ENCODE measurements at places on chromosomes 12 and 14.

DNA sequence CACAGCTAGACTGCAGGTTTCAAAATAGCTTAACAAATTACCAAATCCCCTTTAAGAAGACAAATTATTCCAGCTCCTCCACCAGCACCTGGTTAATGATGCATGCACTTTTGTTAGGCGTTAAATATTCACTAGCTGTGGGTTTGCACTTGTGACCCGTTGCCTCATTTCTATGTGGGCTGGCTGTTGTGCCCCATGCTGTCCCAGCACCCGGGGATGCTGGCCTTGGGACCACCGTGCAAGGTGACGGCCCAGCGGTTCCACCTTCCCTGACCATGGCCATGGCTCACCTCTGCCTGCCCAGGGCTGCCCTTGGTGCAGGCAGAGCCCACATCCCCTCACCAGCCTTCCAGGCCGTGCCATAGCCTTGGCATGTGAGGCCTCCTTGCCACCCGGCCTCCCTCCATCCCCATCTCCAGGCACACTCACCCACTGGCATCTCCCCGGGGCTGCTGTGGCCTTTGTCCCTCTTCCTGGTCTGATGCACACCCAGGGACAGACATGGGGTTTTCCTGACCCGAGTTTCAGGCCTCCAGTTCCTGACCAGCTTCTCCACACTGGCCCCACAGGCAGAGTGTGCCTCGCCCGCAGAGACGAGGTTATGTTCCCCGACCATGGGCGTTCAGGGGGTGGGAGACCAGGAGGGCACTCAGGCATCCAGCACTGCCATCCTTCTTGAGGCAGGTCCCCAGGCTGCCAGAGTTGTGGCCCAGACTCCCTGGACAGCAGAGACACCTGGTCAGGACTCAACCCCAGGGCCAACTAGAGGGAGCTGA lies 20.3 kb upstream of the C14orf180 start:
- no peak for DNase-seq

- no peak for DNase-seq
Observed at GRCh38 chr14:71372411-71372838, 465.2 kb downstream of the PCNX1 start.

- DNase-seq = no peak
Observed at GRCh38 chr12:15712823-15713660, 76.1 kb downstream of the EPS8 start.

DNA sequence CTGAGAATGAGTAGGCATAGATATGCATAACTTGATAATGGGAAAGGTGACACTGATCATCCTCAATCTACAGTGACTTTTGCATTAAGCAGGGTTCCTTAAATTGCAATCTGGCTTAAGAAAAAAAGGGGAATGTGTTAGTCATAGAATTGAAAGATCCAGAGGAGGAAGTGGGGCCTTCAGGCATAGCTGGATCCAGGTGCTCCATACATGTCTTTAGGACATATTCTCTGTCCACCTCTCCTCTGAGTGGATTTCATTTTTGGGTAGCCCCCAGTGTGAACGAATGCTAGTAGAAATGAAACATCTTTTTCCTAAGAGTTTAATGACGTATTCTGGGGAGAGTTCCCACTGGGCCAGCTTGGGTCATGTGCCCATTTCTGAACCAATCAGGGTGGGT lies 27.6 kb downstream of the CCDC63 start:
- no peak for DNase-seq

DNA sequence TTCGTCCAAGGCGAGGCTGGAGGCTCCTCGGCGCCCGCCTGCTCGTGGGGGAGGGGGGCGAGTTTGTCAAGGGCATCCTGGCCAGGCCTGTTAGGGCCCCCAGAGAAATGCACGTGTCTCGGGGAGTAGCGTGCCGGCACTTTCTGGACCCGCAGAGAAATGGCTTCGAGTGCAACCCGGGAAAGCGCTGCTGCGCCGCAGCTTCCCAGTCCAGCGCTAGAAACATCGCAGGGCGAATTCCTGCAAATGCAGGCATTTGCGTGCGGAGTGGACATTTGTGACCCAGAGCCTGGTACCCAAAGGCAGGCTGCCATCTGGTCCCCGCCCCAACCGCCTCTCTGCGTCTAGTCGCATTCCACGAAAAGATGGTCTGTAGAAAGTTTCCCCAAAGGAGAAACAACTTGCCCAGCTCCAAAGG lies 756 bp downstream of the LGR5 start:
- DNase-seq = no peak

DNA sequence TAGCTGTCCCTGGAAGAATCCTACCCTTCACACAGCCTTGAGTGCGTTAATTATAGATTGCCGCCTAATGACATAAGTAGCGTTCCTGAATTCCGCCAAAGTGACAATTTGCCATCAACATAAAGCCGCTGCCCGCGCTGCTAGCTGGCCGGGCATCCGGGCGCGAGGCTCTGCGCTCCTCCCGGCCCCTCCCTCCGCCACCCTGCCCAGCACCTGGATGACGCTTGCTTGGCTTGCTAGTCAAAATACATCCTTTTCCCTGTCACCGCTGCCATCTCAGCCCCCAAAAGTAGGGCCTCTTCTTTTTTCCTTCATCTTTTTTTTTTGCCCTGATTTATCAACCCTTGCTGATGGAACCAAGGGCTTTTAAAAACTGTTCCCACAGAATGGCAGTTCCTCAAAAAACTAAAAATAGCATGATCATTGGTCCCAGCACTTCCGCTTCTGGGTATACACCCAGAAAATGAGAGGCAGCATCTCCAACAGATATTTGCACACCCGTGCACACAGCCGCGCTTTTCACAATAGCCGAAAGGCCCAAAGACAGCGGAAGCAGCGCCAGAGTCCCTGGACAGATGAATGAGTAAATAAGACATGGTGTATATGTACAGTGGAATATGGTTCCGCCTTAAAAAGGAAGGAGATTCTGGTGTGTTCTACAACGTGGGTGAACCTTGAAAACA lies 235.2 kb downstream of the BCL11B start:
- no peak for DNase-seq

- DNase-seq = no peak
Observed at GRCh38 chr12:9760120-9760519, 581 bp downstream of the CD69 start.

- no peak for DNase-seq
Observed at GRCh38 chr12:51852404-51853137, 4.1 kb upstream of the FIGNL2 start.

- no peak for DNase-seq
Observed at GRCh38 chr12:22792138-22792537, 167.2 kb downstream of the ETNK1 start.

DNA sequence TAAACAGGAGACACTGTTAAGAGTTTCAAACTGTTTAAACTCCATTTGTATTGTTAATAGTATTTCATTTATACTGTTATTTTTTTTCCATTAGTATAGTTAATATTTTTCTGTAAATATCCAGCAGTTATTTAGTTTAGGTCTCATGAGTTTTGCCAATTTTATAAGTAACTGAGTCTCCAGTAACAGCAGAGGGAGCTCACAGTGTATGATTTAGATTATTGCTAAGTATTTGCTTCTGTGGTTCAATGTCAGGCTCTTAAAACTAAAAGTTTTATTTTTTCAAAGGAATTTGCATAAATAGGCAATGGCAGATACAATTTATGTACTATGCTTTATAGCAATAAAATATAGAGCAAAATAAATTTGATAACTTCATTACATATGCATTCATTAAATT lies 209.7 kb downstream of the ATXN7L3B start:
- DNase-seq = no peak

GRCh38 chr12:118052324-118053070 lies 8.5 kb downstream of the WSB2 start:
- DNase-seq = peak; percentile 79

GRCh38 chr14:103056322-103057027 lies 874 bp downstream of the CDC42BPB start:
- peak; percentile 25 for DNase-seq

DNA sequence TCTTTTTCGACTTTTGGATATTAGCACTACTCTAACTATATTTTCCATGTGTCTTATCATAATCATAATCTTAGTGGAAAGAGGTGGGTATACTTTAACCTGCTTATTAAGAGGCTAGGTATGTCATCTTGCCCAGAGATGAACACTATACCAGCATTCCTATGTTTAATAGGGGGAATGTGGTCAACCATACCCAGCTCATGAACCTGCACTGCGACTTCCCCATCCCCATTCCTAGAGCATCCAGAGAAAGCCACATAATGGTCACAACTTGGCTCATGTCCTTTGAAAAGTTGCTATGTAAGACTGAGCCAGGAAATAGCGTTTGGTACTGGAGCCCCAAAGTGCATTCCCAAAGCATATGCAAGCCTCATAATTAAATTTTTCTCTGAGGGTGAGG lies 55.2 kb downstream of the TMCC3 start:
- no peak for DNase-seq

DNA sequence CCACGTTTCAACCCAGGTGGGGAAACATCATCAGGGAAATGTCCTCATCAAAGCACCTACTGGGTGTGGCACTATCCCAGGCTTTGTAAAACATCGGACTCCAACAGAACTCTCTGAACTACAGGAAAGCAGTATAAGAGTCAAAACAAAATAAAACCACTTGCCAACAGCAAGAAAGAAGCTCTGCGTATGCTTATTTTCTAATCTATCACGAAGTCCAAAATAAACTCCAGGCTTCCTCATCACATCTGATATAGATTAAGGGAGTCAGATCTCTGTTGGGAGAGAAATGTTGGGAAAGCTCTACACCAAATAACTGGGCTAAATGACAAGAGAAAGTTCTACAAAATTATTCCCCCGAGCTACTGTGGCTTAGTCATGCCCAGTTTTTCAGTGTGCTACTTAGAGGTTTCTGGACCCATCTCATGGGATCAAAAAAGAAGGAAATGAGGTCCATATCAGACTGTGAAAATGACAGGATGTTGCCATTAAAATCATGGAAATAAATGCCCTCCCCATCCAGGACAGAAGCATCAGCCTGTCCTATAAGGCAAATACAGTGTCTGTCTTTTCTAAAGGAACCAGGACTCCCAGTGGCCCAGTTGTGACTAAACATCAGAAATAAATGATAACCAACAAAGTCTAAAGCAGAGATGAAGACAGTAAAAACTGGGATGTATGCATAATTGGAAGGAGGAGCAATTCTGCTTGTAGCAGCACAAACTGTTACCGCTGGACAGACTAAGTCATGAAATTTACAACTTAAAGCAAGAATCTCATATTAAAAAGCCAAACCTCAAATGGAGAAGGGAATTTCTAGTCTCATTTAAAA lies 149.5 kb downstream of the STXBP6 start:
- no peak for DNase-seq

DNA sequence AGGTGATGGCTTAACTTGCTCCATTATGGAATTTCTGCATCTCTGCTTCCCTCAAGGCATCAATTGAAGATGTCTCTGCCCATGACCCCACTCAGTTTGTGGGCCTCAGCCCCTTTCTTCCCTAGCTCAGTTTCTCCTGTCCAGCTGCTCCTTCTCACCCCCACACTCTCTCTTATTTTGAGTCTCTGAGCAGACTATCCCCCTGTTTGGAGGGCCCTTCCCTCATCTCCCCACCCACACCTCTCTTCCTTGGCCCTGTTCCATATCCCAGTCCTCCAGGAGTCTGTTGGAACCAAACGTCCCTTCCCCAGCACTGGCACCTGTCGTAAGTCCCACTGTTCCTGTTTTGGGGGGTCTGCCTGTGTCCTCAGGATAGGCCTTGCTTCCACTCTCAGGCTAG lies 8.3 kb upstream of the KRT1 start:
- no peak for DNase-seq

- DNase-seq = peak; percentile 88
Observed at GRCh38 chr14:53190938-53191337, 37.8 kb upstream of the DDHD1 start.

DNA sequence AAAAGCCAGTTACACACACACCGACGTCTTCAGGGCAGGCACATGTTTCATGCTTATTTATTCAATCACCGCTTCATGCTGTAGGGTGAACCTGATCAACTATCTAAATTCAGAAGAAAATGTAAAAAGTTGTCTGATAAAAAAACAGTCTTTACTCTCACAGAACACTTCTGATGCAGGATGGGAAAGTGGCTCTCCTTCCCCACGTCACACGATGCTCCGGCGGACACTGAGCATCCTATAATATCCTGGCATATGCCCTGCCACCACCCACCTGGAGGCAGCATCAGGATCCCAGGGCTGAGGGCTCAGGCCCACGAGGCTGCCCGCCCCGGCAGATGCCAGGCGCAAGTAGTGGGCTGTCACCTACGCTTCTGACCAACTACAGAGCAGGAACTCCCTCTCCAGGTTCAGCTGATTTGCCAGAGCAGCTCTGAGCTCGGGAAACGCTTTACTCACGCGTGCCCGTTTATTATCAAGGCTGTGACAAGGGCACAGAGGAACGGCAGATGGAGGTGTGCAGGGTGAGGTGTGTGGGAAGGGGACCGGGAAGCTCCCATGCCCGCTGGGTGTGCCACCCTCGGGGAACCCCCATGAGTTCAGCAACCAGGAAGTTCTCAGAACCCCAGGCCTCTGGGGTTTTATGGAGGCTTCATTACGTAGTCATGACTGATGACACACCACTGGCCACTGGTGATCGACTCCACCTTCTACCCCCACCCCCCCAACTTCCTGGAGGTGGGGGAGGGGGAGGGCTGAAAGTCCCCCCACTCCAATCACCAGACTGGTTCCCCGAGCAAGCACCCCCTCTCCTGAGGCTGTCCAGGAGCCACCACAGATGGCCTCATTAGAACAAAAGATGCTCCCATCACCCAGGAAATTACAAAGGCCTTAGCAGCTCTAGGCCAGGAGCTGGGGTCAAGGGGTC lies 32.1 kb downstream of the SLC15A4 start:
- DNase-seq = no peak

GRCh38 chr12:52207895-52208294 lies 16.1 kb upstream of the KRT80 start:
- no peak for DNase-seq

DNA sequence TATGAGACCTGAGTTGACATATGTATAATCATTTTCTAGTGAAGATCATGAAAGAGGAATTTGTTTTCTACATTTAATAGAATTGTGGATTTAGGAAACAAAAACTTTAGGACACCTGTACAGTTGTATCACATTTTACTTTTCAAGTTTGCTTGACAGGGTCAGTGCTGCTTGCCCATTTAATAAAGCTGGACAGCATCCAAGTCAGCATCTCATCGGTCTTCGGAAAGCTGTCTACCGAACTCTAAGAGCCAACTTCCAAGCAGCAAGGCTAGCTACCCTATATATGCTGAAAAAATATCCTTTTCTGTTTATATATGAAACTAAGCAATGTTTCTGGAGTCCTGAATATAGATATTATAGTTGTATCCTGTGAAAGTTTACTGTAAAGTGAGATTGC lies 52.3 kb downstream of the VEZT start:
- no peak for DNase-seq
